ENCODE measurements at places on chromosomes 11 and 22.

GRCh38 chr22:36221799-36222751 lies 17.3 kb downstream of the APOL2 start:
- DNase-seq = peak; percentile 28

DNA sequence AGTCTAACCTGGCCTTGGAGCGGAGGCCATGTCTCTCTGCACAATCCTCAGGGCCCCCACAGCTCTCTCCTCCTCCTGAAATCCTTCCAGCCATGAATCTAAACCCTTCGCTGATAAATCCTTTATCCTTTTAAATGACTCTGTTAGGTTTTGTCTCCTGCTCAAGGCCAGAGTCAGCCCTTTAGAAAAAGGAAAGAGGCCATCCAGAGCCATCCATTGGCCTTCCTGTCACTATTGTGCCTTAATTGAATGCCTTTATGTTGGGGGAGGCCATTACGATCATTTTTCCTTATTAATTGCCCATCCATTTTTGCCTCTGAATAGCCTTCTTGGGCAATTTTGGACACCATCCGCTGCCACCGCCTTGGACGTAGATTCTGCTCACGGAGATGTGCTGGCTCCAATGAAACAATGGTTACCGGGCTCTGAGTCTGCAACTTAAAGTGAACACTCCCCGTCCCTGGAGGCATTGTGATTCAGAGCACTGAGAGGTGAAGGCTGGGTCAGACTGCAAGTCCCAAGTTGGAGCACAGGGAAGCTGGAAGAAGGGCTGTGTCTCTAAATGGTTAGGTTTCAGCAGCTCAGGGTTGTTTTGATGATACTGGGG lies 213.0 kb upstream of the E2F8 start:
- no peak for DNase-seq

DNA sequence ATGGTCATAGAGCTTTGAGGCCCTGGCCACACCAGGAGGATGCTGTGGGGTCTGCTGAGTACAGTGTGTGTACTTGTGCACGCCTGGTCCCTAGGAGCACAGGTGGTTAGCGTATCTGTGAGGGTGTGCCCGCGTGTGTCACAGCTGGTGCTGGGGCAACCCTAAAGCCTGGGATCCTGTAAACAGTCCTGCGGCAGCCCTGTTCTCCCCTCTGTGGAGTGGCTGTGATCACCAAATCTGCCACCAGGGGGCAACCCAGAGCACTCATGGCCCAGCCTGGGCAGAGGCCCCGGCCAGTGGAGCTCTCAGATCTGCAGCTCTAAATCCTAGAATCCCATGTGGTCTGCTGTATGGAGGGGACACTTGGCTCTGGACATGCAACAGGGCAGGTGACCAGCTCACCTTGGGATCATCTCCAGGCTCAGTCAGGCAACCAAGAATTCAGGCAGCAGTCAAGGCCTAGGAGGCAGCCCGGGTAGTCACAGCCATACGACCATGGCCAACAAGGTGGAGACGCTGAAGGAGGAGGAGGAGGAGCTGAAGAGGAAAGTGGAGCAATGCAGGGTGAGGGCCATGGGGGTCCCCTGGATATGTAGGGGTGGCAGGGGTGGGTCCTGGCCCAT lies 3.9 kb downstream of the SH3BP1 start:
- peak; percentile 42 for DNase-seq

DNA sequence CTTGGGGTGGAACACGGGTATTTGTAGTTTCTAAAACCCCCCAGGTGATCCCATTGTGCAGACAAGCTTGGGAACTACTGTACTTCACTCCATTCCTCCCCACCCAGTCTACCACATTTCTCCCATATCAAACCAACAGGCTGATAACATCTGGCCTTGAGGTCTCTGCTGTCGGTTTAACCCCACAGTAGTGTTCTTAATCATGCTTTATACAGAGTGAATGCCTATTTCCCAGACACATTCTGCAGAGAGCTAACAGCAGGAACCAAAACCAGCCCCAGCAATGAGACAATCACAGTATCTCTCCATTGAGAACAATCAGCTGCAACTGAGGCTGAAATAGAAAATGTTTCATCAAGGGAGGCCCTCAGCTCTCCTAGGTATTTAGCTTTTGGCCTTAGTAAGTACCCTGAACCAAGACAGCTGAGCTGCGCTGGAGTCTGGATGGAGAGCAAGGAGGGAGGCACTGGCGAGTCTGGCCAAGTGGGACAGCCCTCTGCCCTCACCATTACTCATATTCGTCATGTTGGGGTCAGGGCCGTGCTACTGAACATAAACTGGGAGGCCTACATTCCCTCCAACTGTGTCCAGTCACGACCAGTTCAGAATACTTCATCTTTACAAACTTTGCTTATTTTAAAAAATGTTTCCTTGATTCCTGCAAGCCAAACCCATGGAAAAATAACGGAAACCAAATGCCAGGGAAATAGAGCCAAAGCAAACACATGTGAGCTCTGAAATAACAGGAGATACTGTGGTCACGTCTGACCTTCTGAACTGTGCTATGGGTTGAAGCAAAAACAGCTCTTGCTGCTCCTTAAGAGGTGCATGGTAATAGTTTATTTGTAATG lies 81.0 kb downstream of the CCDC34 start:
- no peak for DNase-seq

GRCh38 chr22:40479126-40479800 lies 108.9 kb downstream of the SGSM3 start:
- no peak for DNase-seq

DNA sequence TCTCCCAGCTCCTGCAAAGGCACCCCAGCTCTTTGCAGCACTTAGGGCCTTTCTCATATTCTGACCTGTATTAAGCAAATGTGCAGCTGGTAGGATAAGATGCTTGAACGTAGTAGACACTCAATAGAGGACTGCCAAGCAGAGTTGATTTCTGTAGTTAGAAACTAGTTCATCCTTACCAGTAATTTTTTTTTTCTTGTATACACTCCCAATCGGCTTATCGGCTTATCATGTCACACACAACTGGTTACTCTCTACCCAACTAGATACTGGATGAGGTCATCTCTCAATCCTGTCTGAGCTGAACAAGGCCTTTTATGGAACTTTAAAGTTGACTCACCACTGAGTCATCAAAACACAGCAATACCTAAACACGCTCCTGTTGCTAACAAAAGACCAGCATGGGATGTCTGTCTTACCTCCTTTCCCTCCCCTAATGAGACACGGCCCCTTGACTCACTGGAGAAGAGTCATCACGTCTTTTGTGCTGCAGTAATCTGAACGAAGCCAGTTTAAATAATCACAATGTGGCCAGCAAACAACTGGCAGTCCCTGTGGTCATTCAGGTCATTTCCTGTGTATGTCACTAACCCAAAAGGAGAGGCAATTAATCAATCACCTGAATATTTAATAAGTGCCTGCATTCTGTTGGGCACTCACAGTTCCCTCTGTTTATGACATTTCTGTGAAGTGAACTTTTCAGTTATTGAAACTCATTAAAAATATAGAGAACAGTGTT lies 7.5 kb upstream of the WEE1 start:
- peak; percentile 100 for DNase-seq

- DNase-seq = no peak
Observed at GRCh38 chr22:19900707-19901436, 40.7 kb upstream of the COMT start.
